ENCODE measurements at places on chromosomes 6 and 20.

DNA sequence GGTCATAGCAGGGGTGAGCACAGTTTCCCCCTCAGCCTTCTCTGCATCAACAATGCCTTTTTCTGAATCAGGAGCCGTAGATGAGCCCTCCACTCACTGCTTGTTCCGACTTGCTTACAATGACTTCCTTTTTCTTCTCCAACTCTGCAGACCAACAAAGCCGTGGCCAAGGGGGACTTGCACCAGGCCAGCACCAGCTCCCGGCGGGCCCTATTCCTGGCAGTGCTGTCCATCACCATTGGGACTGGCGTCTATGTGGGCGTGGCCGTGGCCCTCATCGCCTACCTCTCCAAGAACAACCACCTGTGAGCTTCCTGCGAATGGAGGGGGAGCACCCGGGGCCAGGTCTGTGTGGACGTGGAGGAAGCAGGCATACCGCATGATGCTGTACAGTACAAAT lies 195.8 kb downstream of the SYNDIG1 start:
- DNase-seq: no peak

DNA sequence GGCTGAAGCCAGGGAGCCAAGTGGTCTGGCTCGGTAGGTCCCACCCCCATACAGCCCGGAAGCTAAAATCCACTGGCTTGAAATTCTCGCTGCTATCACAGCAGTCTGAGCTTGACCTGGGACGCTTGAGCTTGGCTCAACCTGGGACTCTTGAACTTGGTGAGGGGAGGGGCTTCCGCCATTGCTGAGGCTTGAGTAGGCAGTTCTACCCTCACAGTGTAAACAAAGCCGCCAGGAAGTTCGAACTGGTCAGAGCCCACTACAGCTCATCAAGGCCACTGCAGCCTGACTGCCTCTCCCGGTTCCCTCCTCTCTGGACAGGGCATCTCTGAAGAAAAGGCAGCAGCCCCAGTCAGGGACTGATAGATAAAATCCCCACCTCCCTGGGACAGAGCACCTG lies 1337.7 kb downstream of the HACE1 start:
- DNase-seq: no peak

GRCh38 chr20:51756653-51757052 lies 11.5 kb downstream of the ATP9A start:
- DNase-seq: no peak

DNA sequence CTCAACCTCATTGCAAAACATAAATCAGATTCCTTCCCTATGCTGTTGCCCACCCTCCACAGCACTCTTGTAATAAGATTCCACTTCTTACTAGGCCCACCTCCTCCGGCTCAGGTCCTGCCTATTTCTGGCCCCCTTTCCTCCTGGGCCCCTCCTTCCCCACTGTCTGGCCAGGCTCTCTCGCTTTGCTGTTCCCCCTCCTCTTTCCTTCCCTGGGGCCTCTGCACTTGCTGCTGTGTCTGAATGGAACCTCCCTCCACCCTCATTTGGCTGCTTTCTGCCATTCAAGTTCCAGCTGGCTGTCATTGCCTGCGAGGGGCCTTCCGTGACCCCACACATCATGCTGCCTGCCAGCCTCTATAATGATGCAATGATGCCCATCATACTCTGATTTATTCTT lies 38.9 kb downstream of the ARHGAP40 start:
- no peak for DNase-seq

- no peak for DNase-seq
Observed at GRCh38 chr6:136070815-136071214, 179.3 kb downstream of the MTFR2 start.

DNA sequence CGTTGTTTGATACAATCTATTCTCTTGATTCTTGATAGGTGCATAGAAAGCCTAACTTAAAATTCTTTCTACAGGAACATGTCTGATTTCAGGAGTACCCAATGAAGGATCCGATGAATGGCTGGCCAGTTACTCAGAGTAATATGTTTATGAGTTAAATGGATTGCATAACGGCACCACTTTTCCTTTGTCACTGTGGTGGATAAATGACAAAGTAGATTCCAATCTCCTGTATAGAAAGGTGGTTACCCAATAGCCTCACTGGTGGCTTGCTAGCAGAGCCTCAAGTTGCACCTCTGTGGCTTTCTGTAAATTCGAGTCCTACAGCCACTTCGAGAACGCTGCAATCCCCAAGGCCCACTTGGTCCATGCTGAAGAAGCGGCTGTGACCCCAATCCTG lies 28.4 kb downstream of the LHFPL5 start:
- DNase-seq: no peak

DNA sequence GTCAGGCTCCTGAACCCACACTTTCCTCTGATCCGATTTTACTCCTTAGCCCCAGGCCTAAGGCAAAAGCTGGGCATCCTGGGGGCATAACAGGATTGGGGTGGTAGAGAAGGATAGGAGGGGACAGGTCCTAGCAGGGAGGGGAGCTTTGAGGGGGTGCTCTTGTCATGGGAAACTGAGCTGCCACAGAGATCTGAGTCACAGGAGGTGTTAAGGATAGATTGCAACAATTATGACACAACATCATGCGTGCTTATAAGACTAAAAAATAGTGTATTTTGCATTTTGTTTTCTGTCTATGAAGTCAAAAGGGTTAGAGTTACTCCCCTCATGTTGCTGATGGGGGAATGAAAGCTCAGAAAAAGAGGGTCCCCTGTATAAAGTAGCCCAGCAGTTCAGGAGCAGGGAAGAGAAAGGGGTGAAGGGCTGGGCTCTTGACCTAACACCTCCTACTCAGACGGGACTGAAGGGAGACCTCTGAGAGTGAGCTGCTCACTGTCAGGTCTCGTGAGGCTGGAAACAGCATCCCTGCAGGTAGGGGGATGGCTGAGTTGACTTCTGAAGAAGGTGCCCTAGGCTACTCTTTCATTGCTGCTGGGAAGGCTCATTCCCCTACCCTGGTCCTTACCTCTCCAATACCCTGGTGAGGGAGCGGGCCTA lies 2.0 kb downstream of the GLP1R start:
- DNase-seq: no peak

DNA sequence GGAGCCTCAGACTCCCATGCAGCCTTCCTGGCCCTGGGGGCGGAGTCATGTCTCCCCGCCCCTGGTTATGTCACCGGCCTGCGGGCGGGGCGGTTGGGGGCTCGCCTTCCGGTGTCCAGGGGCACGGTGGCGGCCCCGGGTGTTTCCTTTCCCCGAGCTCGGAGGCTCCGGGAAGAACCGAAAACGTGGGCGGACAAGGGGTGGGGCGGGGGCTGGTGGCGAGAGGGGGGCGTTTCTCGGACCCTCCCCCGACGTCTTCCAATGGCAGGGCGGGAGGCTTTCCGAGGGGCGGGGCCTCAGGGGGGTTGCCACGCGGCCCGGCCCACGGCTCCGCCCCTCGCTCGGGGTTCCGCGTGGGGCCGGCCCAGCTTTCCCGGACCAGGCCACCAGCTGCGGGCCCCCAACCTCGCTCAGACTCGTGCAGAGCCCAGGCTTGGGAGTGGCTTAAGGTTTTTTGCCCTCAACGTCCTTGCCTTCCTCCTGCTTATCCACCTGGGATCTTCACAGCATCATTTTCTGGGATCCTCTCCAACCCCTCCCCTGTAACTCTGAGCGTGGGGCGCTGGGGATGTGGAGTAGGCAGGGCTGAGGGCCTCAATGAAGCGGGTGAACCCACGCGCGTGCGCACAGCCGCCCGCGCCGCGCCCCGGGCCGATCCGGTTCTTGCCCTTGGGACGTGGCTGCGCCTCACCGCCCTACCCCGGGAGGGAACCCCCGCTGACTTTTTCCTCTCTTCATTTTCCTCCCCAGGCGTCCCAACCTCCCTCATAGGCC lies 2.1 kb upstream of the NRN1 start:
- DNase-seq: peak; percentile 36

DNA sequence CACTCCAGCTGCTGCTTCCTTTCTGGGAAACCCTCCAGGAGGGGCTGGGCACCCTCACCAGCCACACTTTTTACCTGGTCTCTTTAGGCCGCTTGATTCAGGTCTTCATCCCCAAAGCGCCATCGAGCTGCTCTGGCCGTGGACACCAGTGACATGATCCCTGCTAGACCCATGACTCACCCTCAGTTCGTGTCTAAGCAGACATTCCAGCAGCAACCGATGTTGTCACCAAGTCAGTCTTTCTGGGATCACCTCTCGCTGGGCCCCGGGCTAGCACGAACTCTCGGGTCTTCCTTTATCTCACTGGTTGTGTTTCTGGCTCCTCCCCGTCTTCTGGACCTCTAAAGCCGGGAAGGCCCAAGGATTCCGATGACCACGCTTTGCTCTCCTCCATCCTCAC lies 43.0 kb upstream of the GPR31 start:
- DNase-seq: no peak

GRCh38 chr6:110329714-110330436 lies 28.3 kb downstream of the METTL24 start:
- no peak for DNase-seq

DNA sequence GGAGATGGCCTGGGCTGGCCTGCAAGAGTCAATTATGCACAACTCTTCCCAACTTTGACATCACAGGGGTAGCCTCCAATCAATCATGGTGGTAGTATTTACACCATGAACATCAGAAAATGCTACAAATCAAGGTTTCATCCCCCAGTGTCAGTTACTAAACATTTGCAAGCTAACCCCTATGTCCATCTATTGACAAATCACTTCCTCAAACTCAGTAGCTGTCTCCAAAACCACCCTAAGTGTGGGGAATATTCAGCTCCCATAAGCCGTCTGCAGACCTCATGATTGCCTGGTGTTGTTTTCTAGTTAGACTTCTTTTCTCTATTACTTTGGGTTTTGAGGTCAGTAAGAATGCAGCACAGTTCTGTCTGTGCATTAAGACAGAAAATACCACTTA lies 200.8 kb upstream of the RIN2 start:
- no peak for DNase-seq

GRCh38 chr6:74574794-74575193 lies 631.1 kb downstream of the COL12A1 start:
- no peak for DNase-seq

GRCh38 chr20:50559856-50560638 lies 49.9 kb downstream of the PTPN1 start:
- DNase-seq: no peak

DNA sequence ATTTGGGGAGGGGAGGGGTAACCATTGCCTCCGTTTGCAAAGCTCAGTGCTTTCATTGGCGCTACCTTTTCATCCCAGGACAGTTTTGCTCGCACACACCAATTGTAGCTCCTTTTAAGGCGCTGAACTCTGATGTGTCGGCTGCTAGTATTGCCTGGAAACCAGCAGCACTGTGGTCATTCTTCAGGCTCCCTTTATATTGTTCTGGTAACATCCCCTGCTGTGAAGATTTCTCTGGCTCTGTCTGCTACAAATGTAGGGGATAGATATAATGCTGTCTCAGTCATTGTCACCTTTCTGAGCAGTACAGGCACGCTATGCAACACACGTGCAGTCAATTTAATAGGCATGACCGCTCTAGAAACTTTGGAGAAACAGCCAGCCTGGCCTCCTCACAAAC lies 172.9 kb upstream of the SASH1 start:
- no peak for DNase-seq

DNA sequence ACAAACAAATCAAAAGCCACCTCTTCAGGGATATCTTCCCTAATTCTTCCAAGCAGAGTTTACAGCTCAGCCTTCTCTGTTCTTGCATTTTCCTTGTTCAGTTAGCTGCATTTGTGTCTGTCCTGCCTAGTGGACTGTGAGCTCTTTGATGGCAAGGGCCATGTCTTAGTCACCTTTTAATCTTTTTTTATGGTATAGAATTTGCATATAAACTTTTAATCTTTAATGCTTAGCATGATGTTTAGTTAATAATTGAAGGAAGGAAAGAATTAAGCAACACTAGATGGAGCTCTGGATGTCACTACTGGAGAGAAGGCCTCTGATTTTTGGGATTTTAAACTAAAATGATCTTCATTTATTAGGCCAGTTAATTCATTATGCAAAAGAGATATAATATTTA lies 12.1 kb downstream of the PPP2R5D start:
- no peak for DNase-seq

GRCh38 chr6:113115196-113115595 lies 741.9 kb upstream of the MARCKS start:
- no peak for DNase-seq

DNA sequence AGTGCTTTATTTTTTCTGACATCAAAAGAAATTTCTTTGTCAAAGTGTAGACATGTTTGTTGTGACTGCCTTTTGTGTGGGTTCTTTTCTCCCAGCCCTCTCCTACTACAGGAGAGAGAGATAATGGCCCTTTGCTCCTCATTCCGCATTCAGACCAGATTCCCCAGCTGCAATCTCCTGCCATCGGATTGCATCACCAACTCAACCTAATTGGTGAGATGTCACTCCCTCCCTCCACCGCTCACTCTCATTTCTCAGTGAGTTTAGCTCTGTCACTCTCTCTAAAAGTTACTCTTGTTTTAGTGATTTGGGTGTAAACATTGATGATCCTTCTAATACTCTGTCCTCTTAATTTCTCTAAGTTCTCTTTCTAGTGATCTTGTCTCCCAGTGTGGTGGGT lies 22.7 kb downstream of the UTRN start:
- no peak for DNase-seq

DNA sequence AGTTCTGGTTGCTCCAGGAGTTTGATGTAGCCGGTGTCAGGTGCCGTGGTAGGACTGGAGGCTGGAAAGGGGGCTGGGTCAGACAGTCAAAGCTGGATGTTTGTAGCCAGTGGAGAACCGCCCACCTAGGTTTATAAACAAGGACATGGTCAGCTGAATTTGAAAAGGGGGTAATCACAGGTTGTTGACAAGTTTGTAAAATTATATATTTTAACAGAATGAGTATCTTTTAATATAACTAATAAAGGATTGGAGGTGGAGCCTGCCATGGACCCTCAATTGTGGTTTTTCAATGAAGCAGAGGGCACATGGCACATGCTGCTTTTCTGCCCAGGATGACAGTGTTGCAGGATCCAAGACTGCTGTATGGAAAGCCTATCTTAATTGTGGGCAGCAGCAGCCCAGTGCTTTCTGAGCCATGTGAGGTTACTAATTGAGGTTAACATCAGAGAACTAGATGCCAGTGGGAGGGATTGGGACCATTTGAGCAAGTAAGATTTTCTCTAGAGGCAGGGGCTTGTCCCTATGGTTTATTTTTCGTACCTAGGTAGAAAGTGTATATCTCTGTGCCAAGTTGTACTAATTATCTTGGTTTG lies 9.7 kb downstream of the HECA start:
- DNase-seq: no peak

GRCh38 chr6:27143474-27144026 lies 104.0 kb upstream of the PRSS16 start:
- DNase-seq: no peak

Measured in GM12878 (cell line).